GM19239 (cell line): ENCODE measurements at places on chromosomes 16 and 17.

DNA sequence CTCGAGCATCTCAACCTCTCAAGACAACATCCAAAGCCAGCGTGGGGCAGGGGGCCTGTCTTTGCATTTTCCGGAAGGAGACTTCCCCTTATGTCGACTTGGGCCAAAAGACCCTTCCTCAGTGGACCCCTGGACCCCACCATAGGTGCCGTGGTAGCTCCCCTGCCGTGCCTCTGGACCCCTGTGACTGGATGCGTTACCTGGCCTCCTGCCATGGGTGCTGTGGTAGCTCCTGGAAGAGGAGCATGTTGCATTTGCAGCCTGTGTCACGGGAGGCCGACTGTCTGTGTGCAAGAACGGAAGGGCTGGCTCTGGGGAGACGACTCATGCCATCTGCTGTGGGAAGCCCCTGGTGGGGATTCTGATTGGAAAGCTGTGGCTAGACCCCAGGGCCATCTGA, 130.1 kb downstream of the FOXL1 start:
- DNase-seq = no peak

DNA sequence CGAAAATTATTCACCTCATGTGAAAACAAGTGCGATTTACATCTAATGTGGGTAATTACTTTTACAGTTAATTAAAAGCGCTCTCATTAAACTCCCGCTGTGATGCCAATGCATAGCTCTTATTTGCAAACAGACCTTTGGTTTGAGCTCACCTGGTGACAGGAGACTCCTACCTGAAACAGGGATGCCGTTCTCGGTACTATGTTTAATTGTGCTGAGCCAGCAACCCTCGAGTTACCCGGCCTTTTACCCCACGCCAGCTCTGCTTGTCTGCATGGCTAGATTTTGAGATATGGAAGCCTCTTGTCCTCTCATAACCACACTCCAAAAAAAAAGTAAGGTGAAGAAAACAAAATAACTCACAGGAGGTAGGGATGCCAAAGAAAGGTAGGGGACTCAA, 690.4 kb upstream of the RBFOX1 start:
- DNase-seq = no peak

- DNase-seq = no peak
These were observed 293.3 kb downstream of the MAF start for GRCh38 chr16:79307214-79307613.

GRCh38 chr16:46889942-46890300, 5.8 kb downstream of the GPT2 start:
- no peak for DNase-seq

GRCh38 chr16:50313596-50314478, 47.5 kb downstream of the ADCY7 start:
- no peak for DNase-seq

DNA sequence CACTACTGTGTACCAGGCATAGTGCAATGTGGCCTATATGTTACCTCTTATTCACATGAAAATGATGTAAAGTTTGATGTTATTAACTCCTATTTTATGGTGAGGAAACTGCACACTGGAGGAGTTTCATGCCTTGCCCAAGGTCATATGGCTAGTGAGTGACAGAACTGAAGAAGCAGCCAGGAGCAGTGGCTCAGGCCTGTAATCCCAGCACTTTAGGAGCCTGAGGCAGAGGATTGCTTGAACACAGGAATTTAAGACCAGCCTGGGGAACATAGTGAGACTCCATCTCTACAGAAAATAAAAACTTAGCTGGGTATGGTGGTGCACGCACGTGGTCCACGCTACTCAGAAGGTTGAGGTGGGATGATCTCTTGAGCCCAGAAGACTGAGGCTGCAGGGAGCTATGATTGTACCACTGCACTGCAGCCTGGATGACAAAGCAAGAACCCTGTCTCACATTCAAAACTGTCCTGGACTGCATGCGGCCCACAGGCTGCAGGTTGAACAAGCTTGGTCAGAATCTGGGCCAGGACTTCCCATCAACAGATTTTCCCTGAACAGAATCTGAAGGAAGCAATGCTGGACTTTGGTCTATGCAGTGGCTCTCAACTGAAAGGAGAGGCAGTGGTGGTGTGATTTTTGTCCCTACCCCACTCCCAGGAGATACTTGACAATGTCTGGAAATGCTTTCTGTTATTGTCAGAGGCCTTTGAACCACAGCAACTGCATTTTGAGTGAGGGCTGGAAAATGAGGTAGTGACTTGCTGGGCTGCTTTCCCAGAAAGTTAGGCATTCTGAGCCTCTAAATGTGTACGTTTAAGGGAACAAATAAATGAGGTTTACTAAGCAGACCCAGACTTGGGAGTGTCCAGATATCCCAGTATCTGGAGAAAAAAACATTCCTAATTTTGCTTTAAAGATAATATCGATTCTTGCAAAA, 479.5 kb downstream of the TMEM114 start:
- DNase-seq = no peak

GRCh38 chr17:11986942-11987329, 10.3 kb downstream of the ZNF18 start:
- DNase-seq = no peak

GRCh38 chr17:31373150-31374093, 18.1 kb upstream of the RAB11FIP4 start:
- no peak for DNase-seq

DNA sequence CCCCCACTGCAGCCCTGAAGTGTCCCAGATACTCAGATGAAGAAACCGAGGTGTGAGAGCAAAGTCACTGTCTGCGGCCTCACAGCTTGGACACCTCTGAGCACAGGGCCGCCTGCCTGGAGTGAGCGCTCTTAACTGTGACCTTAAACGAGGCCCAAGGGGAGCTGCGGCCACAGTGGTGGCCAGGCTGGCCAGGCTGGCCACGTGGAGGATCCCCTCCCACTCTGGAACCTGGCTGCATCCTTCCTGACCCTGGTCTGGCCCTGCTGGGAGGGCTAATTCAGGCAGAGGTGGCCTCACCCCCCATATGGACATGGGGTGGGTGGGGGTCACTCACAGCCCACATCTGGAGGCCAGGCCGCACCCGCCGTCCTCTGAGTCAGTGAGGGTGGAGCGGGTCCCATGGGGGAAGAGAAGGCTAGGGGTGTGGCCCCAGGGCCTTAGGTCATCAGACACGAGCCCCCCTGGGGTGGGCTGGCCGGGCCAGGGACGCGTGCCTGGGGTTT, 6.6 kb downstream of the VASN start:
- DNase-seq = no peak

DNA sequence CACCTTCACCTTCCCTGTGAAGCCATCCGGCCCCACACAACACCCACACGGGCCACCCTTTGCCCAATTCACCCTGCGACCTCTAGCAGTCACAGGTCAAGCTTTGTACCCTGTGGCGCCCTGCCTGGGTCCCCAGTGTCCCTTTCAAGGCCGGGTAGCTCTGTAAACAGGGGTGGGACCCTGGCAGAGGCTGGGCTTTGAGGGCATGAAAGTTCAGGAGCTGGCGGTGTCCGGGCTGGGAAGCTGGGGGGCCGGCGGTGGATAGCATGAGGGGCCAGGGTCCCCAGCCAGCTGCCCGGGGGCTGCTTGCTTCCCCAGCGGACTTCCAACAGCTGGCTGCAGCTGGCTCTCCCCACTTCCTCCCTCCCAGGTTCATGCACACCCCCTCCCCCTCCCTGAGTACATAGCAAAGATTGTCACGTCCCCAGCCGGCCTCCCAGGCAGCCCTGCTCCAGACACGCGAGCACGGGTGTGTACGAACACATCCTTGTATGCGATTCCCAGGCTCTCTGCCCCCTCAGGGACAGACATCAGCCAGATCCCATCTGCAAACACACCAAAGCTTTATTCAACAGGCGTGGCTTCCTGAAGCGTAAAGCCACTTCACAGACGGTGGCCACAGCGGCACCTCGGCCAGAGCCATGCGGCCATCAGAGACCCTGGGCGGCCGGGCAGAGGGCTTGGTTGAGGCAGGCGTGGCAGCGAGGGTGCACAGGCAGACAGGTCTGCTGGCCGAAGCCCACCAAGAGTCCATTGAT, 8.2 kb downstream of the NTHL1 start:
- no peak for DNase-seq

DNA sequence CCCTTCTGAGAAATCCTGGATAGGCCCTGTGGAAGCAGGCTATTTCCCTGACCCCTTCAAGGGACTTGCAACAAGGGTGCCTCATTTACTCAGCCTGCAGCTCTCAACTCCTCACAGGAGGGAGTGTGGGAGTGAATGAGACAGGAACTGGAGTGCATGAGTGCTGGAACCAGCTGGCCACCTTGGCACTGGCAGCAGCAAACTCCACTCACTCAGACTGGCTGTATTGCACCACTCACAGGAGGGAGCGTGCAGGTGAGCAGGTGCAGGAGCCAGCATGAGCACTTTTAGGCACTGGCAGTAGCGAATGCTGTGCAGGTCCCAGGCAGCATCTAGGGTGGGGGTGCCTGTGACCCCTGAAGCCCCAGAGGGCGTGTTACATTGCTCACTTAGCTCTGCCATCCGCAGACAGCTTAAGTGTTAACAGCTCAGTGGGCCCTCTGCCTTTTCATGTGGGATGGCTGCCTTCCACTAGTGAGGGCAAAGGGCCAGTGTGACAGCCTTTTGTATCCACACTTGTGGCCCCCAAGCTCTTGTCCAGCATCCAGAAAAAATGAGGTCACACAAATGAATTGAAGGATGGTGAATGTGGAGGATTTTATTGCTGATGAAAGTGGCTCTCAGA, 11.0 kb upstream of the ZNHIT3 start:
- DNase-seq = no peak

DNA sequence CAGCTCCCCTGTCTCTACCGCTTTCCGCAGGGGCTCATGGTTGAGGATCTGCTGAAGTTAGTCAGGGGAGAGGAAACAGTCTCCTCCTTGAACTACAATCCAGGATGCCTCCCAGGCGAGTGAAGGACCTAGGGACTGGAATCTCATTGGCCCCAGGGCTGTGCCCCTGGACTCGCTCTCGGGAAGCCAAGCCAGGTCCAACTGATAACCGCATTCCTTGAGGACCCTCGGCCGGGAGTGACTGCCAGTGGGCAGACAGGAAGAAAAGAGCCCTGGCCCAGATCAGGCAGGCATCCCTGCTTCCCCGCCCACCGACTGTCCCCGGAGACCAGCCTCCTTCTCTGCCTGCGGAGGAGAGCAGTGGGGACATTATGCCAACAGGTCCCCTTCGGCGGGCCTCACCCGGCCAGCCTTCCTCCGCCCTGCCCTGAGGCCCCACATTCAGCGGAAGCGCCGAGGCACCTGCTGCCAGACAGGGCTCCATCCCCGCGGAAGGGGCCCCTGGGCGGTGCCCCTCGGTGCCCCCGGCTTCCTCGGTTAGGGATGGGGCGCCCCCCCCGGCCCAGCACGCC, 776 bp downstream of the LRRC75A start:
- no peak for DNase-seq

DNA sequence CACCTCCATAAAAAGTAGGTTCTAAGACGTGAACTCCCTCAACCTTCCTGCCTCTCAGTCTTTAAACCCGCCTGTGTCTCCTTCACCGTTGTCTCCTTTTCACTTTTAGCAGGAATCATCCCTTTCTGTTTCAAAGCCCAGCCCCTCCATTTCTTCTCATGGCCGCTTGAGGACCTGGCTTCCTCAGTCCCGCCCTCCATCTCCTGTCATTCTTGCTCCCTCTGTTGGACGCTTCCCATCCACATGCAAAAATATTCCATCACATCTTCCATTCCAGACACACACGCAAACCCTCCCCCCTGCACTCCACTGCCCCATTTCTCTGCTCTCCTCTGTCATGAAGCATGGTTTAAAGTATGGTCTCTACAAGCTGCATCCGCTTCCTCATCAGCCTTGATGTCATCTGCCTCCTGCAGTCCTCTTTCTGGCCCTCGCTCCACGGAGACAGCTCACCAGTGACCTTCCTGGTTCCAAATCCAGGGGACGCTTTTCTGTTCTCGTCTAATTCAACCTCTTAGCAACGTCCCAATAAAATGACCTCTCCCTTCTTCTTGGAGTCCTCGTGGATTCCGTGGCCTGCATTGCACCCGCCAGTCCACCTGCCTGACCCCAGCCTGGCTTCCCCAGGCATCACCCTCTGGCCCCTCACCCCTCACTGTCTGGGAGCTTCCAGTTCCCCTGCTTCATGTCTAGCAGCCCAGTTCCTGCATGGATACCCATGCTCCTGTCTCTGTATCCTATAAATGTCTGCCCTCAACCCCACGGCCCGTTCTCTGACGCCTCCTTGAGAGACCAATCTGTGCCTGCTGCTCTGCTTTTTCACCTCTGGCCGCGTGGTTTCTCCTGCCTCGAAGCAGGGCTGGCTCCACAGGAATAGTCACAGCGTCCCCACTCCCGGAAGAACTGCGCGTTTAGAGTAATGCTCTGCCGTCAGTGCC, 26.2 kb downstream of the ANKRD40 start:
- DNase-seq = no peak

DNA sequence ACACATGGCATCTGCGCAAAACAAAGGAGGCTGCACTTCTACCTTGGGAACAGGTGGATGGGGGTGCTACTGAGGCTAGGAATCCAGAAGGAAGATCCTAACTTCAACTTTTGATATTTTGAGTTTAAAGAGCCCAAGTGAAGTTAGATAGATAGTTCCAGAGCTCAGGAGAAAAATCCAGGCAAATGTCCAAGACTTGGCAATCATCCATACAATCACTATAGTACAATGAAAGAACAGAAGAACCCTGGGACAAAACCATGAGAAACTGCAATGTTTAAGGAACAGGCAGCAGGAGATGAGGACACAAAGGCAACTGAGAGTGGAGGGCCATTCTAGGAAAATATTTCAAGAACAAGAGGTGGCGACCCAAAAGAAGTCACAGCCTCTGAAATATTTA, 12.4 kb downstream of the CDYL2 start:
- DNase-seq = no peak
